ENCODE measurements at places on chromosomes 16 and 17.

GRCh38 chr16:90012991-90013745 is 6.1 kb downstream of the DBNDD1 start:
- no peak for DNase-seq

DNA sequence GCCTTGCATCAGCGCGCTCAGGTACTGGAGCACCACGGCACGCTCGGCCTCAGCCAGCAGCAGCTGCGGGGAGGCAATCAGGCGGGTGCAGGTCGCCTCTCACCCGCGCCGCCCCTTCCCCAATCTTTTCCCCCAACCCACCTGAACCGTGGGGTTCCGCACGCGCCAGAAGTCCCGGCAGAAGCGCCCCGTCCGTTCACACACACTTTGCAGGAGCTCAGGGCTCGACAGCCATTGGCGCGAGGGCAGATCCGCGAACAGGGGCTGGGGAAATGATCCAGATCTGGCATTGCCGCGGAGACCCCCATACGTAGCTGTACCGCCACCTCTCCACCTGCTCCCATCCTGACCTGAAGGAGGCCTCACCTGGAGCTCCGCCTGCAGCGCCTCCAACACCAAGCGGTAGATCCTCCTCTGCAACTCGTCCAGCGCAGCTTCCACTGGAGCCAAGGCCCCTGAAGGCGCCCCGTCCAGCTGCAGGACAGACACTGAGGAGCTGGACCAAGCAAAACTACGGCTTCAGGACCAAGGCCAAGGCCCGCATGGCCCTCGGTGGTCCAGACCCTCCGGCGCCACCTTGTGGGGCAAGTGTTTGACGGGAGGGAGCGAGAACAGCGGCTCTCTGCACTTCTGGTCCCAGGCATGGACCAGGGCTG is 1.4 kb upstream of the MATCAP1 start:
- peak; percentile 91 for DNase-seq

GRCh38 chr16:87993901-87994300 is 42.7 kb downstream of the BANP start:
- DNase-seq = no peak

DNA sequence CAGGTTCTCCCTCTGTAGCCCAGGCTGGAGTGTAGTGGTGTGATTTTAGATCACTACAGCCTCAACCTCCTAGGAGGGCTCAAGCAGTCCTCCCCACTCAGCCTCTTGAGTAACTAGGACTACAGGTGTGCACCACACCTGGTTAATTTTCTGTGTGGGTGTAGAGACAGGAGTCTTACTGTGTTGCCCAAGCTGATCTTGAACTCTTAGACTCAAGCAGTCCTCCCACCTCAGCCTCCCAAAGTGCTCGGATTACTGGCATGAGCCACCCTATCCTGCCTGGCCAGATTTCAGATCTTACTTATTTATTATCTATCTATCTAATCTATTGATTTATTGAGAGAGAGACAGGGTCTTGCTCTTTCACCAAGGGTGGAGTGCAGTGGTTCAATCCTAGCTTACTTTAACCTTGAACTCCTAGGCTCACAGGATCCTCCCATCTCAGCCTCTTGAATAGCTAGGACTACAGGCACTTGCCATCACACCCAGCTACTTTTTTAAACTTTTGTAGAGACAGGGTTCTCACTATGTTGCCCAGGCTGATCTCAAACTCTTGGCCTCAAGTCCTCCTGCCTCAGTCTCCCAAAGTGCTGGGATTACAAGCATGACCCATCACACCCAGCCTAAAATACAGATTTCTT is 61.8 kb downstream of the TUBD1 start:
- DNase-seq = no peak

GRCh38 chr16:22614271-22614947 is 103.7 kb downstream of the NPIPB5 start:
- DNase-seq = no peak

GRCh38 chr17:74875977-74876593 is 3.3 kb upstream of the FDXR start:
- no peak for DNase-seq

All from activated naive CD4-positive, alpha-beta T cell treated with anti-CD3 and anti-CD28 coated beads, Interleukin-2, amount 10 ng/mL, durations not matched to agents 7 days and 5 days (primary cell).